ENCODE measurements at places on chromosomes 7 and 10.

DNA sequence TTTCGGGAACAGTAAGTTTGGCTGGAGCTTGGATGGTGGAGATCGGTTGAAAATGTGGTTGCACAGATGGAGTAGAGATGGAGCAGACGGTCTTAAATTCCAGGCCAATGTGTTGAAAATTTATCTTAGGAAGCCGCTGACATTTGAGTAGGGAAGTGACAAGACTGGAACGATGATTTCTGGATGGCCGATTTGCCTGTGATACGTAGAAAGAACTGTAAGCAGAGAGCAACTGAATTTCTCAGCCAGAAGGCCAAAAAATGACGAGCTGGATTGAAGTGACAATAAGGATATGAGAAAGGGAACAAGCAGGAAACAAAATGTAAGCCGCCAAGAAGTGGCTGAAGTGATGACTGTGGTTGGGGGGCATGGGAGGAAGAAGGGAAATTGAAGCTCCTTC is 687 bp upstream of the ARMC3 start:
- no peak for DNase-seq

GRCh38 chr7:74013539-74014272 is 14.3 kb upstream of the ELN start:
- no peak for DNase-seq

GRCh38 chr10:30639946-30640786 is 10.6 kb upstream of the LYZL2 start:
- DNase-seq = peak; percentile 28

GRCh38 chr10:76393875-76394706 is 962.7 kb downstream of the LRMDA start:
- no peak for DNase-seq

DNA sequence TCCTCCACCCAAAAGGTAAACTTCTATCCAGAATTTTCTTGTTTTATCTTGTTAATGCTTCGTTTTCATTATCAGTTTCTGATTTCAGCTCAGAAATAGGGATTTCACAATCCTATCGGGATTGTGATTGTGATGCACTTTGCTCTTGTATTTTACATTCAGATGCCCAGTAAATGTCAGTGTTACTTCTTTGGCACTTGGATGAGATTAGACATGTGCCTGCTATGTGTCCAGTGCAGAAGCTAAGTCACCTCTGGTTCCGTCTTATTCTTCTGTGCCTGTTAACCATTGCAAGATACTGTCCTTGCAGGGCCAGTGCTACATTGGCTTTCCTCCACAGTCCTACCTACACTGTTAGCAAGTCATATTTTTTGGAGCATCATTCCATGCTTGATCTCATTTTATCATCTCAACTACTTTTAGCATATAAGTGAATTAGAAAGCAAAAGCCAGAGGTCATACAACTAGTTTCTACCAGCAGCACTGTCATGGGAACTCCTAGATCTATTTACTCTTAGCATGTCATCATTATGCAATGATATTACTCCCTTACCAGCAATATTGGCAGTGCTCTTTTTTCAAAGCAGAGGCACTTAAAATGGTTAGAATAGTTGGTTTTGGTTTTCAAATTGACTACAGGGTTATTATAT is 26.7 kb downstream of the ZNF277 start:
- no peak for DNase-seq

- DNase-seq = no peak
These were observed 20.0 kb upstream of the GALNTL5 start for GRCh38 chr7:151936207-151936606.

DNA sequence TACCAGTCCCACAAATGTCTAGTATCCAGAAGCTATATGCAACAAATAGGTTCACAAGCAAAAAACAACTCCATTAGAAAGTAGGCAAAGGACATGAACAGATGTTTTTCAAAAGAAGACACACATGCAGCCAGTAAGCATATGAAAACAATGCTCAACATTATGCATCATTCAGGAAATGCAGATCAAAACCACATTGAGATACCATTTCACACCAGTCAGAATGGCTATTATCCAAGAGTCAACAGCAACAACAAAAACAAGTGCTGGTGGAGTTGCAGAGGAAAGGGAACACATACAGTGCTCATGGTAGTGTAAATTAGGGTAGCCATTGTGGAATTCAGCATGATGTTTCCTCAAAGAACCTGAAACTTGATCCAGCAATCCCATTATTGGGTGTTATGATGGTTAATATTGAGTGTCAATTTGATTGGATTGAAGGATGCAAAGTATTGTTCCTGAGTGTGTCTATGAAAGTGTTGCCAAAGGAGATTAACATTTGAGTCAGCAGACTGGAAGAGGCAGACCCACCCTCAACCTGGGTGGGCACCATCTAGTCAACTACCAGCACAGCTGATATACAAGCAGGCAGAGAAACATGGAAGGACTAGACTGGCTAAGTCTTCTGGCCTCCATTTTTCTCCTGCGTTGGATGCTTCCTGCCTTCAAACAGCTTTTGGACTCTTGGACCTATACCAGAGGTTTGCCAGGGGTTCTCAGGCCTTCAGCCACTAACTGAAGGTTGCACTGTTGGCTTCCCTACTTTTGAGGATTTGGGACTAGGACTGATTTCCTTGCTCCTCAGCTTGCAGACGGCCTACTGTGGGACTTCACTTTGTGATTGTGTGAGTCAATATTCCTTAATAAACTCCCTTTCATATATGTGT is 218.4 kb upstream of the SEMA3D start:
- DNase-seq = no peak

- DNase-seq = no peak
These were observed 219.4 kb upstream of the RHOBTB1 start for GRCh38 chr10:61163403-61163802.

DNA sequence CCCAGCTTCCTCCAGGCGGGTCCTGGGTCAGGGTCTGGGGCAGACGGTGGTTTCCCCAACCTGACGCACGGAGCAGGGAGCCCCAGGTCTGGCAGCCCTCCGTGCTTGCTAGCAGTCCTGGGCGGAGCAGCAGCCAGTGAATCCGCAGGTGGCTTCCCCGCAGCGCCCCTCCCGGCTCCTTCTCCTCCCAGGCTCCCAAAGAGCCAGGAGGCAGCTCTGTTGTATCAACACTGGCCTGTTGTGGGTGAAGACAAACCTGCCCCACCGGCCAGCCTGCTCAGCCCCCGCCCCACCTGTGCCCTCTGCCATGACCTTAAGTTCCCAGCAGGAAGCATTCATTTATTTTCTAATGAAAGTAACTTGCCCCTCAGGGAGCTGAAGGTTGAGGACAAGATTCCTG is 24.0 kb upstream of the TMEM213 start:
- DNase-seq = peak; percentile 53

- no peak for DNase-seq
These were observed 42.8 kb upstream of the RNF216 start for GRCh38 chr7:5824297-5824610.

- DNase-seq = peak; percentile 95
These were observed 140.8 kb downstream of the DGKB start for GRCh38 chr7:14761510-14762296.

DNA sequence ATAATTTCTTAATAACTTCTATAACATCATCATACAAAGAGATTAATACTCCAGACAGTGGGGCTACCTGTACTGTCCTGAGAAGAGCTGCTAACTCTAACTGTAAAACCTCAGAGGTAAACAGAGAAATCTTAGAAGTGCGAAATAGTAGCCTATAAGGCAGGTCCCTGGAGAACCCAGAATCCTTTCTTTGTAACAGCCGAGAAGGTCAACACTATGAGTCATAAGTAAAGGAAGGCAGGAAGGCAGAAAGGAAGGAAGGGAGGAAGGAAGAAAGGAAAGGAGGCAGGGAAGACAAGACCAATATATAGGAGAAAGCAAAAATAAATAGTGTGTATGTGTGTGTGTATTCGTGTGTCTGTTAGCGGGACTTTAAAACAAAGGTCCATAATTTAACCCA is 540.6 kb downstream of the ZWINT start:
- DNase-seq = no peak

- peak; percentile 7 for DNase-seq
These were observed 727.9 kb upstream of the KCND2 start for GRCh38 chr7:119545118-119545517.

DNA sequence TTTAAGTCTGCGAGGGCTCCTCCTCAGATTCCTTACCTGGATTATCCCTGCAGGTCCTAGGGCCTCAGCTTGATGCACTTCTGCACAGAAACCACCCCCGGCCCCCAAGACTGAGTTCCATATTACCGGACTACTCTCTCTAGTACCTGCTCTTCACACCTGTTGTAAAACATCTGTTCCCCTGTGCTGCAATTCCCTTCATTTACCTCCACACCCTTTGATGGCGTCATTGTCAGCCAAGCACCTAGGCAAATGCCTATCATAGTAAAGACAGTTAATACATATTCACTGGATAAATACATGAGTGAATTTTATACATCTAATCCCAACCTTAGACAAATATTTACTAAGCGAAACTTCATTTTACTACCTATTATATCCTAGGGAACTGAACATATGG is 275.5 kb downstream of the PLXDC2 start:
- no peak for DNase-seq

GRCh38 chr10:49204119-49204518 is 15.9 kb upstream of the TMEM273 start:
- DNase-seq = no peak

DNA sequence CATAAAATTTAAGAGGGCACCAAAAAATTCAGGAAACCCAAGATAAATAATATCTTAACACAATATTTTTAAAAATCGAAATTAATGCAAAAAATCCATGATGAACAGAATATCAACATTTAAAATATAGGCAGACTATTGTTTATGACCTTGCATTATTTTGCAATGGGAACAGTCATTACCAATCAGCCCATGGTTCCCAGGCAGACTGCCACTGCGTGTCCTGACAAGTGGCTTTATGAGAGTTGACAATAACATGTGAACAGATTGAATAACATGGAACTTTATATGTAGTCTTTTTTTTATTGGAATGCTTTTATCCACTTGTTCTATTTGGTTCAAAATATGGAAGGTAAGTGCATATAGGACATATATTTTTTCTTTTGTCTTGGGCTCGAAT is 3.1 kb upstream of the AVPI1 start:
- DNase-seq = no peak

GRCh38 chr10:102119417-102120141 is 589 bp downstream of the LDB1 start:
- no peak for DNase-seq

GRCh38 chr10:121084016-121084674 is 233.0 kb downstream of the WDR11 start:
- no peak for DNase-seq

DNA sequence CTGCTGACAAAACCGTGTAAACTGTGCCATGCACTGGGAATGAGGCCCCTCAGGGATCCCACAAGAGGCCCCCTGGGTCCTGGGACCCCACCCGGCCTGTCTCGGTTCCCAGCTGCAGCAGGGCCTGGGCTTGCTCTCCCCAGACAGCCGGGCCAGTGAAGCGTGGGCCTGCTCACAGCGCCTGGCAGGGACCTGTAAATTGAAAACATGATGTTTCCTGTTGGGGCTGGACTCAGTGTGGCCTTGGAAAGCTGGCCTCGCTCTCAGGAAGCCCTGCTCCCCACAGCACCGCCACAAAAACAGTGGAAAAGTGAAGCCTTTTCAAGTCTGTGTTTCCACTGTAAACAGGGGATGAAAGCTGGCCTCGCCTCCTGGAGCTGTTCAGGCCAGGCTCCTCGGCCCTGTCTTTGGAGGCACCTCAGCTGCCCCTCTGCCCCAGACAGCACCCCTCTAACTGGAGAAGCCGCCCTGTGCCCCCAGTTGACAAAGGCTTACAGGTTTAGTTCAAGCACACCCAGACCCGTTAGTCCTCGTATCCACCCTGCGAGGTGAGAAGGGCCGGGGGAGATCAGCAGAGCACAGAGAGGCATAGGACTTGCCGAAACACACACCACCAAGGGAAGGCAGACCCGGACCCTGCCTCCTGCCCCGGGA is 108.3 kb downstream of the ZMIZ1 start:
- no peak for DNase-seq

DNA sequence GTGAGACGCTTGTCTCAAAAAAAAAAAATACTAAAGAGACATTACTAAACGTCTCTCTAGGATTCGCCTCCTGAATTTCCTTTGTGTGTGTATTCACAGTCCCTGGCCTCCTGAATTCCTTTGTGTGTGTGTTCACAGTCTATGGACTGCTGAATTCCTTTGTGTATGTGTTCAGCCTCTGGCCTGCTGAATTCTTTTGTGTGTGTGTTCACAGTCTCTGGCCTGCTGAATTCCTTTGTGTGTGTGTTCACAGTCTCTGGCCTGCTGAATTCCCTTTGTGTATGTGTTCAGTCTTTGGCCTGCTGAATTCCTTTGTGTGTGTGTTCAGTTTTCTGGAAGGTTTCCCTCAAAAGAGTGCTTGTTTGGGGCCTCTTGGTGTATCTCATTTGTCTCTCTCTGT is 8.2 kb downstream of the BMS1 start:
- DNase-seq = no peak

DNA sequence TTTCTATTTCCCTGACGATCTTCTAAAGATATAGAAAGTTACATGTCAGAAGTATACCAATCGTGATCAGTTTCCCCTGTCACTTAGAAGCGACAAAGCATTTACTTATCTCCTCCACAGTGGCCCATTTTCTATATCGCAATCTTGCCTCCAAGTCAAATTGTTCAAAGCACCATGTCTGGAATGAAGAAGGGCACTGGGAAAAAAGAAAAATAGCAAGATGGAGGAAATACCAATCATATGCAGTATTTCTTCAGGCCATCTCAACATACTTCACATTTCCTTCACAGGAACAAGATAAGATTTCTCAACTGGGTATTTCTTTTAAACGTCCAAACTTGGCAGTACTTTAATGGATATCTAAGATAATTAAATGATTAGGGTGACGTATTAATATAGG is 63.3 kb upstream of the IL6 start:
- DNase-seq = no peak

GRCh38 chr10:71497763-71498326 is 101.1 kb downstream of the CDH23 start:
- DNase-seq = no peak

DNA sequence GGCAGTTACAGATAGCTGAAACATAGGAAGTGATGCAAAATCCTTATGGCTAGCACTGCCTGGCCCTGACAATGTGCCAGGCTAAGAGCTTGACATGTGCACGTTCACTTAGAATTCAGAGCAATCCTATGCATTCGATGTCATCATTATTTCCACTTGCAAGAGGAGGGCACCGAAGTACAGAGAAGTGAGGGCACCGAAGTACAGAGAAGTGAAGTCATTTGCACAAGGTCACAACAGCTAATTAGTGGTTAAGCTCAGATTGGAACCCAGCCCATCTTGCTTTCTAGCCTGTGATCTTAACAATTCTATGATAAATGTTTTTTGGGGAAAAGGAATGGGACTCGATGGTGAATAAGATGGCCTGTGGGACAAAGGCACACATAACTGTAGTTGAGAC is 73.4 kb downstream of the ARHGAP22 start:
- no peak for DNase-seq

- DNase-seq = no peak
These were observed 19.0 kb upstream of the HSPB1 start for GRCh38 chr7:76283254-76284159.

- no peak for DNase-seq
These were observed 2.8 kb downstream of the FGF8 start for GRCh38 chr10:101772895-101773761.

- DNase-seq = no peak
These were observed 24.0 kb downstream of the HABP2 start for GRCh38 chr10:113576852-113577251.

GRCh38 chr7:130781346-130781745 is 47.3 kb upstream of the KLF14 start:
- DNase-seq = no peak

Measured in NCI-H510A treated with DMSO at 0.1 percent for 48 hours (cell line).